ENCODE measurements at places on chromosomes 7 and 10. TPM values are rescaled to one million over a fixed set of nuclear protein-coding genes. Genes with fewer than 3 reads are reported as not detected.

DNA sequence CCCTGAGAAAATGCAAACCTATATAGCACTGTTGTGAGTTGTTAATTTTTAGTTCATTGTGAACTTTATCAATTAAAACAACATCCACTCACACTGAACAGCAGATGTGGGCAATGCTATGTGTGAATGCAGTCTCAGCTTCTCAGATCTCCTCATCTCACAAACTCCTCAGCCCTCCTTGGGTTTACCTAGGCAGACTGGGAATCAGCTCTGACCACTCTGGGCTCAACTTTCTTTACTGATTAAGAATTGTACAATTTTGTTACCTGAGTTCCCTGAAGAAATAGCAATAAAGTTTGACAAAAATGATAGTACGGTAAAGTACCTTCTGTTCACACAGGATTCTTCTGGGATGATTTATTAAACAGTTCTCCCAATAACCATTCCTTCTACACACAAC is 124.0 kb downstream of the SRPK2 start:
- DNase-seq, result no peak

GRCh38 chr7:93663561-93664299 is 89.2 kb upstream of the CALCR start:
- no peak for DNase-seq

DNA sequence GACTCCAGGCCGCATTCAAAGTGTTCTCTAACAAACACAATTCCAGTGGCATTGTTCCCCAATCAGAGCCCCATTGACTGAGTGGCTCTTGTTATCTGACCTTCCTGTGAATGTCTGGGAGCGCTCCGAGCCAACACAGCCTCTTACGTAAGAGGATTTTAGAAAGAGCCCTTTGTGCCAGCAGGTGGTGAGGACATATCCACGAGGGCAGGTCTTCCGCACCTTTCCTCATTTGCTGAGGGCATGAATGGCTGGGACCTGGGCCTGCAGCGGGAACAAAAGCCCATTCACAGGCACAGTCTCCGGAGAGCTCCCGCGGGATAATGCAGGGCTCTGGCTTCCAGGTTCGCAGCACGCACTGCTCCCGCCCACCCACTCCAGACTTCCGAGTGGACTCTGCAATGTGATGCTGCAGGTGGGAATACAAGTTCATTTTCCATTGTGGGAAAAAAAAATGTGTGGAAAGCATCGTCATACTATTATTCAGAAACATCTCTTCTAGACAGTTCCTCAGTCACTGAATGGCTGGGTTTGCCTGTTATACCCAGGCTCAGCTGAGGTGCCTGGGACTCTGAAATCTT is 295.0 kb upstream of the IGFBP3 start:
- DNase-seq, result peak; percentile 83

The SLF2 gene
- total RNA-seq, result 2.3 TPM

The AASS gene
- 16.2 TPM for total RNA-seq

The MEOX2 gene
- not detected for total RNA-seq

The SMURF1 gene
- total RNA-seq, result 46.8 TPM
